PC-3 (cell line): ENCODE measurements at places on chromosomes 12 and 14. TPM values are rescaled to one million over a fixed set of nuclear protein-coding genes. Genes with fewer than 3 reads are reported as not detected.

DNA sequence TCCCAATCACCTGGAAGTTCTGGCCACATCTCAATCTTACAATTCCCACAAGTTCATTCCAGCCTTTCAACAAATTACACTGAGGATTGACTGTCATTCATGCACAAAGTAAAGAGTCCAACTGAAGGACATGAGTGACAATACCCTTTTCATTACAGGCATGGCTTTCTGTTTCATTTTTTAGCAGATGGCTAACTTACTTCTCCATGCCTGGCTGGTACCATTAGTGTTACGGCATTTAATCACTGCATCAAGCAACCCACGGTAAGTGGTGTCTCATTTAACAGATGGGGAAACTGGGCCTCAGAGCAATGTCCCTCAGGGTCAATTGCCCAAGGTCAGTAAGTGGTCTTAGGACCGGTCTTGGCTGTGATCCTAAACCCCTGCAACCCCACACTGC lies 114.4 kb downstream of the PRICKLE1 start:
- no peak overlapping the region for H3K4me3 ChIP-seq
- DNase-seq, result no peak
- peaks cover 29% of the 10 kb centered on the region for H3K4me1 ChIP-seq
- peak overlapping the region; percentile 29 for H3K27ac ChIP-seq
- 0 out of 2 replicates have a peak, but pooled peaks cover 7% of the 10 kb centered on the region for H3K36me3 ChIP-seq

DNA sequence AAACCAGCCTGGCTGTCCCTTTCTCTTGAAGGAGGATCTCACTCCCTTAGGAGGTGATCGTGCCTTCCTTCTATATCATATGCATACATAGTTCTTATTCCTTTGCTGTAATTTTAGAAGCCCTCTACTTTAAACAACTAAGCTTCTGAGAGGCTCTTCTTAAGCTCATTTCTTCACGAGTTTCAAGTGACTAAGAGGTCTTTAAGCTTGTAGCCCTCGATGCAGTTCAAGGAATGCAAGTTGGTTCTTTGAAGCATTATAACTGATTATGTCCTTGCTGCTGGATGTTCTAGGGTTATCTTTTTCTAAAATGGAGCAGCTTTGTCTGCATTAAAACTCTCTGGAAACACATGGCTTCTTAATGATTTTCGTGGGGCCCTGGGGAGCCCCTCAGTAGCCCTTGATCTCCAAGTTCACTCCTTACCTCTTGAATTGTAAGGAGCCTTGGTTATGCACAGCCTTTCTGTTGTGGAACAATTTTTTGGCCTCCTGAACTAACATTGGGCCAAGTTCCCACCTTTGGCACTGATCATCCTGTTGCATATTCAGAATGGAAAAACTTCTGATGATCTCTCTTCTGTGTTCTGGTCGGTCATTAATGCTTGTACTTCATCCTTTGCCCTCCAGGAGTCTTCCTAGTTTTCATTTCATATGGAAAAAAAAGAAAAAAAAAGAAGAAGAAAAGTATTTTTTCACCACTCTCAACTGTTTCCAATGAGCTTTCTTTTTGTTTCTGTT lies 12.6 kb downstream of the RASSF8 start:
- DNase-seq, result no peak
- peak overlapping the region; percentile 81 for H3K27ac ChIP-seq

GRCh38 chr12:52508211-52508610 lies 12.0 kb downstream of the KRT5 start:
- H3K36me3 ChIP-seq, result no peaks in the 10 kb centered on the region
- no peak overlapping the region for H3K4me3 ChIP-seq
- no peak overlapping the region for H3K27ac ChIP-seq
- no peaks in the 10 kb centered on the region for H3K4me1 ChIP-seq

GRCh38 chr12:53594897-53595615 lies 31.1 kb downstream of the ATF7 start:
- H3K4me3 ChIP-seq, result no peak overlapping the region
- H3K36me3 ChIP-seq, result no peaks in the 10 kb centered on the region; the same call in 1 of the 2 replicates
- no peaks in the 10 kb centered on the region for H3K27me3 ChIP-seq
- H3K27ac ChIP-seq, result no peak overlapping the region

- no peaks in the 10 kb centered on the region for H3K36me3 ChIP-seq
- peaks cover 41% of the 10 kb centered on the region for H3K4me1 ChIP-seq
- no peak overlapping the region for H3K27ac ChIP-seq
- no peaks in the 10 kb centered on the region for H3K27me3 ChIP-seq
- no peak overlapping the region for H3K4me3 ChIP-seq
Measured at GRCh38 chr14:37601865-37602264, 6.4 kb downstream of the TTC6 start.

DNA sequence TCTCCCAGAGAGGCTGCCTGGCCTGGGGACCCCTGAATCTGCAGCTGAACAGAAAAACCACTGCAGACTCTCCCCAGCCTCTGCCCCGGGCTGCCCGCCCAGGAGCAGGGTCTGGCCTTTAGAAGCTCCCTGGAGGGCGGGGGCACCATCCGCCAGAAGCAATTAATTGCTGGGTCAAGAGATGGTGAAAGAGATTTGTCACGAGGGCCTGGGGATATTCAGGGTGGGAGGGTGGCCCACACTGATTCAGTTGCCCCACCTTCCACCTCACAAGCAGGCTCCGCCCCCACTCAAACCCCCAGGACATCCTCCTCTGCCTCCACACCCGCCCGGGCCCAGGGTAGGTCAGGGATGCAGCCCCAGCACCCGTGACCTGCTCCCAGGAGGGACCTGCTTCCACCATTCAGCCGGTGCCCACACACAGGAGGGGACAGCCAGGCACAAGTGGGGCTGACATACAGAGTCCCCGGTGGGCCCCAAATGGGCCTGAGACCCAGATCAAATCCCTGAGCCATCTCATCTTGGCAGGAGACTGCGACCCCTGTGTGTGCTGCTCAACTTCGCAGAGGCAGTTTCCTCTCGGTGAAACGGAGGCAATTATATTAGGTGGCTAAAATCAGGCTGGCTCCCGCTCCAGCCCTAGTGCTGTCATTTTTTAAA lies 23.0 kb downstream of the NCOR2 start:
- no peak overlapping the region for H3K4me3 ChIP-seq
- H3K27ac ChIP-seq, result no peak overlapping the region
- peaks cover 7% of the 10 kb centered on the region for H3K4me1 ChIP-seq
- H3K36me3 ChIP-seq, result peaks cover 5% of the 10 kb centered on the region; the same call in 1 of the 2 replicates
- no peak for DNase-seq

KLRD1 gene
- total RNA-seq, result 0.06 TPM in 1 of 2 replicates, not detected in the other
